Immature natural killer cell (primary cell): ENCODE measurements at places on chromosomes 11 and 22. TPM values are rescaled to one million over a fixed set of nuclear protein-coding genes. Genes with fewer than 3 reads are reported as not detected.
A peak's percentile ranks its signal among the peaks of the same experiment; 100 is the strongest.

Gene RIMBP3B
- 0.12 TPM for polyA plus RNA-seq

GRCh38 chr11:75324740-75325139 is 26.7 kb downstream of the ARRB1 start:
- no peaks in the 10 kb centered on the region for H3K27me3 ChIP-seq
- peak overlapping the region; percentile 36 for H3K27ac ChIP-seq
- peaks cover 10% of the 10 kb centered on the region for H3K36me3 ChIP-seq
- no peak overlapping the region for H3K4me3 ChIP-seq
- peaks cover 75% of the 10 kb centered on the region for H3K4me1 ChIP-seq
- no peak for DNase-seq

DNA sequence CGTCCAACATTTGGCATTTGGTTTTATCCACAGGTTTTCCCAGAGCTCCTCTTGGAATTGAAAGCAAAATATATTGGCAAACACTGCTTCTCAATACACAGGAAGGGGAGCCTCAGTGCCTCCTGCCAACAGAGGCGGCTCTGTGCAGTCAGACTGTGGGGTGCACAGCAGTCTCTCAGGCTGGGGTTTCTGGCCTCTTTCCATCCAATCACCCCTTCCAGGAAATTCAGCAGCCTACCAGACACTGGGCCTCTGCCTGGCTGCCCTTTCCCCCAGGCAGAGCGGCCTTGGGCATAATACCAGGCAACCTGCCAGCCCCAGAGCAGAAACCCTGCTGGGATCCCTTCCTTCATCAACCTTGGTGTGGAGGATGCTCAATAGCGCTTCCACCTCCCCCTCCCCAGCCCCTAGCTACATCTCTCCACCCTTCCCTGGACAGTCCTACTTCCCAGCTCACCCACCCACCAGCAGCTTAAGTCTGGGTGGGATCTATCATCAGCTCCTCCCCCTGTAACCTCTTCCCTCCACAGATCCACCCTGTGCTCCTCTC is 17.8 kb upstream of the RAPSN start:
- DNase-seq, result no peak
- H3K27ac ChIP-seq, result no peak overlapping the region
- no peak overlapping the region for H3K4me3 ChIP-seq
- peaks cover 2% of the 10 kb centered on the region for H3K27me3 ChIP-seq

DNA sequence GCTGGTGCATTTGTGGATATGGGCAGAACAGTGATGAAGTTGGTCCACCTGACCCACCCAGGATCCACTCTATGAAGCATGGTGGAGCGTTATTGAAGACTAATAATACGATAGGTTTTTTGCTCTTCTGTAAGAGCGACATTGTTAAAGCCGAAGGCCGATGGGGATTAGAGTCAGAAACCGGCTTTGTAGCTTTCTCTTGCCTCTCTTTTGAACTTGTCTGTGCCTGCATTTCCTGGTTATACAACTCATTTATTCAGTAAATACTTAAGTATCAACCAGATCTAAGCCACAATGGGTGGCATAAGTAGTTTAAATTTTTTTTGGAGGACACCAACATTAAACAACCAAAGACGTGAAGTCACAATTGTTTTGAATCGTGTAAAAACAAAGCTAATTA is 93.4 kb downstream of the ARHGAP42 start:
- no peak for DNase-seq
- H3K4me3 ChIP-seq, result no peak overlapping the region
- H3K4me1 ChIP-seq, result peaks cover 7% of the 10 kb centered on the region
- H3K36me3 ChIP-seq, result no peaks in the 10 kb centered on the region

DNA sequence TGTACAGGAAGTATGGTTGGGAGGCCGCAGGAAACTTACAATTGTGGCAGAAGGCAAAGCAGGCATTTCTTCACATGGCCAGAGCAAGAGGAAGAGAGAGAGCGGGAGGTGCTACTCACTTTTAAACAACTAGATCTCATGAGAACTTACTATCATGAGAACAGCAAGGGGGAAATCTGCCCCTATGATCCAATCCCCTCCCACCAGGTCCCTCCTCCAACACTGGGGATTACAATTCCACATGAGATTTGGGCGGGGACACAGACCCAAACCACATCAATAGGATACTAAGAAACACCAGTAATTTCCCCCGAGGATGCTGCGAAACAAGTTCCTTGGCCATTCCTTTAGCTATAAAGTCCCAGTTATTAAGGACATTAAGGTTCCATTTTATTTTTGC is 94.1 kb upstream of the SC5D start:
- DNase-seq, result no peak
- no peaks in the 10 kb centered on the region for H3K4me1 ChIP-seq
- no peaks in the 10 kb centered on the region for H3K36me3 ChIP-seq
- no peak overlapping the region for H3K27ac ChIP-seq
